Activated CD4-positive, alpha-beta T cell treated with anti-CD3 and anti-CD28 coated beads, Interleukin-2, amount 10 ng/mL, durations not matched to agents 7 days and 5 days (primary cell): ENCODE measurements at places on chromosomes 7 and 10. TPM values are rescaled to one million over a fixed set of nuclear protein-coding genes. Genes with fewer than 3 reads are reported as not detected.

GPR26 gene
- total RNA-seq = not detected

IL2RA gene
- total RNA-seq = 124 TPM

C10orf71 gene
- total RNA-seq = not detected

PAXIP1 gene
- 32.7 TPM for total RNA-seq

MYH16 gene
- total RNA-seq = not detected

FFAR4 gene
- not detected for total RNA-seq

ACSM6 gene
- not detected for total RNA-seq

GRCh38 chr7:44152971-44153947, 12.1 kb upstream of the MYL7 start:
- DNase-seq = no peak

GRCh38 chr7:39695852-39696586, 72.6 kb downstream of the RALA start:
- no peak for DNase-seq

GRCh38 chr10:46523119-46523961, 33.1 kb downstream of the GPRIN2 start:
- no peak for DNase-seq

- DNase-seq = no peak
Measured at GRCh38 chr10:30897547-30897946, 134.1 kb downstream of the ZNF438 start.

DNA sequence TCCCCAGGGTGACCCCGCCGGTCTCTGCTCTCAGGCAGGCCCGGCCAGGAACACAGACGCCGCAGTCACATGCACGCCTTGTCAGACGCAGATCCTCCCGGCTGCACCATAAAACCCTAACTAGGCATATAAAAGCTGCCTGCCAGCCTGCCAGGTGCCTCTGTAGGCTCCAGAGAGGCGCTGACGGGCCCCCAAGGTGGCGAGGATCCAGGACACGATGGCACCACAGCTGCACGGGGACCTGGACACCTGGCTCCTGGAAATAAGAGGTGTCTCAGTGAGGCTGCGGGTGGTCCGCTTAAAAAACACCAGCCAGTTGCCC, 21.9 kb upstream of the GDF10 start:
- no peak for DNase-seq

- DNase-seq = peak; percentile 70
Measured at GRCh38 chr10:7410862-7411670, at the start of gene SFMBT2. SFMBT2 (minus strand) TSS chr10:7411034; CDS start chr10:7381898, 29,136 bp downstream.

DNA sequence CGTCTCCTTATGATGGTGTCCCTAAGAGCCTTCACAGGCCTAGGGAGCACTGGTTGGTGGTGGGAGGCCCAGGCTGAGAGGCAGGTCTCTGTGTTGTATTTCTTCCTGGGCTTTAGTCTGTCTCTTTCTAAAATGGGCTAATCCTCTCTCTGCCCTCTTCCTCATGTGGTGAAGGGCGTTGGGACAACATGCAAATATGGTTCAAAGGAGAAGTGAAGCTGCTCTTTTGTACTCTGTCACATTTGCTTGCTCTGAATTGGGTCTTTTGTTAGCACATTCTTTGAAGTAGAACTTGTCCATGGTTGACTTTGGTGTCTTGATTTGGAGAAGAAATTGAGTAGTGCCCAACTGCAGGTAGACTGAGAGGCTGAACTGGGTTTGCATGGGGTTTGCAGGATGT, 814 bp downstream of the HK1 start:
- no peak for DNase-seq

GRCh38 chr7:6482307-6482706, 34.6 kb upstream of the DAGLB start:
- no peak for DNase-seq

- DNase-seq = no peak
Measured at GRCh38 chr7:152108359-152108758, 82.9 kb downstream of the GALNT11 start.

DNA sequence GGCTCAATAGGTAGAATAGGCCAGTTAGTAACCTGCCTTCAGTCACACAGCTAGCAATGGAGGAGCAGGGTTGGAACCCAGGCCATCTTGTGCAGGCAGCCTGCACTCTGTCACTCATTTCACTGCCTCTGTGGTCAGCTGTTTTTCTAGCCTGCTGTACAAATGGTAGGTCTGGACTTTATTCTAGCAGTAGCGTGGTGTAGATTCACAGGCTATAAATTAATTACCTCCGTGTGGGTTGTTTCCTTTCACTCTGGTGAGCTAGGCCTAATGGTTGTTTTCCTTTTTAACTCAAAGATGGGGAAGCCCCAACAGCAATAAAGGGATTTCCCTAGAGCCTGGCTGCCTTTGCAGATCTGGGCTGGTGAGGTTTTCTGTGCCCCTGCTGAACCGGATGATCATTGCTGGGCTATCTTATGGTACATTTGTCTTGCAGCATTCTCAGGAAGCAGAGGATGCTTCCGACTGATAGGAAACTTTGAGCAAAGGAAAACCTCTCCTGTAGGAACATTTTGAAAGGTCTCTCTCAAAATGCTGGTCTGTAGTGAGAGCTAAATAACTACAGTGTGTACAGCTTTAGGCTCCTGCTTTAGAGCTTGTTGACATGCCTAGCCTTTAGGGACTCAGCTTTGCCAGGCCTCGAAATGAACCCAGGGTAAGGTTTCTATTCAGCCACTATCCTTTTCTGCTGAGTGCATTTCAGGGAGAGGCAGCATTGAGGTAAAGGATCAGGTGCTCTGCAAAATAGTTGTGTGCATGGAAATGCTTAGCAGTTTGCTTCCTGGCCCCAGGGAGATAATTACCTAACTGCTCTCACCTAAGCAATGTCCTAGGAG, 157.4 kb downstream of the ST7 start:
- DNase-seq = peak; percentile 48

GRCh38 chr7:10874666-10875065, 99.0 kb upstream of the PHF14 start:
- no peak for DNase-seq

DNA sequence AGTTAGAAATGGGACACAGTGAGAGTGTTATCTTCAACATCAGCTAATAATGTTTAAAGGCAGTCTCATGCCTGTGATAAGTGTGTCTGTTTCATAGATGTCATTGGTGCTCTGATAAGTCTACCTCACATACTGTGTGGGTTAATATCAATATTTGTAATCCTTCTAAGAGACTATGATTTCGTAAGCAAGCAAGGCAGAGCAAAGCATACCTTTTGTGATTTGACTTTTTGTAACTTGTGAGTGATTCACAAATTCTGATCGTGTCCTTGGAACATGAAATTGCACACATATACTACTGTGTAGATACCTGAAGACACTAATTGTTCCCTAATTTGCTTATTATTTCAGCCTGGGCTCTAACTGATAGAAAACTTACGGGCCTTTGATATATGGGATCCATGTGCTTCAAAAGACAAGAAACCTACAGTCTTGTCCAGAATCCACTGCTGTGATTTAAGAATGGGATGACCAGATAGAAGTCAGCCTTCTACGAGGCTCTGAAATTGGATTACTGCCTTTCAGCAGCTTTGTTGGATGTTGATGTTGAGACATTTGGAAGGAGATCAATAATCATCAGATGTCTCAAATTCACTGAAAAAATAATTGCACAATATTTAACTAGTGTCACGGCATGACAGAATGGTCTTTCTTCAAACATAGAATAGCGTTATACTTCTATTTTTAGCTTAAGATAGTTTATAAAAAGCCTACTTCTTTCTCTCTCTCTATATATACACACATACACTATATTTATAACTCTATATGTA, 63.2 kb upstream of the KLF6 start:
- no peak for DNase-seq
